ENCODE measurements at places on chromosomes 1 and 21. TPM values are rescaled to one million over a fixed set of nuclear protein-coding genes. Genes with fewer than 3 reads are reported as not detected.

CFHR2 gene
- total RNA-seq, result not detected

GPR25 gene
- total RNA-seq, result 0.27 TPM

GRCh38 chr1:239570878-239571277 lies 184.5 kb downstream of the CHRM3 start:
- no peaks in the 10 kb centered on the region for H3K27me3 ChIP-seq
- no peak overlapping the region for H3K27ac ChIP-seq
- no peaks in the 10 kb centered on the region for H3K36me3 ChIP-seq
- H3K4me1 ChIP-seq, result no peaks in the 10 kb centered on the region
- H3K4me3 ChIP-seq, result no peak overlapping the region
- DNase-seq, result no peak

DNA sequence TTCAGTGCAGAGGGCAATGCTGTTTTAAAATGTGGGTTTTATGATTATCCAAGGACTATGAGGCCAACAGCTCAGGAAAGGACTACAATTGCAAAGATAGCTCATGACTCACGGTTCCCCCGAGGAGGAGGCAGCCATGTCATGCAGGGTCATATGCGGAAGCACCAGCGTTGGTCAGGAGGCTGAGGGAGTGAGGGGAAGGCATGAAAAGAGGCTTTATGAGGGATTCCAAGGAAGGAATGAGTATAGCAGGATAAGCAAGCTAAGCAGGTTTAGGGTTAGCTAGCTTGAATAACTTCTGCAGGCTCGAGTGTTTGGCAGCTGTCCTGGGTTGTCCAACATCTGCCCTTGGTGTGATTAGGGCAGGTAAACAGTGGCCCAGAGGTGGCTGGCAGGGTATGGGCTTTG lies 495.1 kb downstream of the SETD4 start:
- no peak for DNase-seq
- H3K27me3 ChIP-seq, result no peaks in the 10 kb centered on the region
- H3K4me3 ChIP-seq, result no peak overlapping the region

GRCh38 chr21:42580793-42581321 lies 67.2 kb downstream of the SLC37A1 start:
- H3K4me1 ChIP-seq, result no peaks in the 10 kb centered on the region
- H3K27ac ChIP-seq, result no peak overlapping the region
- no peak overlapping the region for H3K4me3 ChIP-seq
- no peak for DNase-seq

- no peak overlapping the region for H3K27ac ChIP-seq
- H3K4me3 ChIP-seq, result no peak overlapping the region
- no peaks in the 10 kb centered on the region for H3K36me3 ChIP-seq
- H3K27me3 ChIP-seq, result no peaks in the 10 kb centered on the region
- H3K4me1 ChIP-seq, result no peaks in the 10 kb centered on the region
These were observed 179.6 kb upstream of the CAMK1G start for GRCh38 chr1:209403921-209404320.

DNA sequence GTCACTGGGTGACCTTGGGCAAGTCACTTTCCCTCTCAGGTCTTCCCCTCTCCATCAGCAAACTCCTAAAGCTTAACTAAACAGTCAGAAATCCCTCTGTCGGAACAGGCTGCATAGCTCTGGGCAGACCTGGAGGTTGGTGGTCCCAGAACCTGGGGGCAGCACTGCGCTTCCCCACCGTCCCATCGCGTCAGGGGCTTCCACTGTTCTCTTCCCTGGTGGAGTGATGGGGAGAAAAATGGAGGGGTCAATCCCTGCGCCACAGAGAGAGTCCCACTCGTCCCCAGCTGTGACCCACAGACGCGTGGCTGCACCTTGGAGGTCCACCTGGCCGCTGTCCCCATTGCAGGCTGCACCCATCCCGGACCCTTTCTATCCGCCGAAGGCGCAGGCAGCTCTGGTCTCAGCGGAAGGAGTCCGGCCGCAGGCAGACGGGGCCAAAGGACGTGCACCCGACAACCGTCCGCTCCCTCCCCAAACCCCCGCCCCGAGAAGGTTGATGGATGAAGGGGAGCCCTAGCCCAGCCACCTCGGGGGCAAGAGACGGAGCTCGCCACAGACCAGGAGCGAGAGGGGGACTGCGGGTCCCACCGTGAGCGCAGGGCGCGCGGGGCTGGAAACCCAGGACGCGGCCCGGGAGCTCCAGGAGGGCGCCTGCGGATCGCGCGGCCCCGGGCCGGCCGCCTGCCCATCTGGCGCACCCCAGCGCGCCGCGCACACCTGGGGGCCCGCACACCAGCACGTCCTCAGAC lies 588 bp upstream of the WNT3A start:
- H3K4me1 ChIP-seq, result no peaks in the 10 kb centered on the region
- DNase-seq, result no peak
- no peaks in the 10 kb centered on the region for H3K36me3 ChIP-seq
- peaks cover 56% of the 10 kb centered on the region for H3K27me3 ChIP-seq

GRCh38 chr1:56258371-56258770 lies 321.0 kb downstream of the PLPP3 start:
- H3K27ac ChIP-seq, result no peak overlapping the region
- no peak for DNase-seq
- no peaks in the 10 kb centered on the region for H3K27me3 ChIP-seq
- H3K4me1 ChIP-seq, result no peaks in the 10 kb centered on the region

All from colonic mucosa (tissue), 4 donors.